ENCODE measurements at places on chromosomes 16 and 17.

DNA sequence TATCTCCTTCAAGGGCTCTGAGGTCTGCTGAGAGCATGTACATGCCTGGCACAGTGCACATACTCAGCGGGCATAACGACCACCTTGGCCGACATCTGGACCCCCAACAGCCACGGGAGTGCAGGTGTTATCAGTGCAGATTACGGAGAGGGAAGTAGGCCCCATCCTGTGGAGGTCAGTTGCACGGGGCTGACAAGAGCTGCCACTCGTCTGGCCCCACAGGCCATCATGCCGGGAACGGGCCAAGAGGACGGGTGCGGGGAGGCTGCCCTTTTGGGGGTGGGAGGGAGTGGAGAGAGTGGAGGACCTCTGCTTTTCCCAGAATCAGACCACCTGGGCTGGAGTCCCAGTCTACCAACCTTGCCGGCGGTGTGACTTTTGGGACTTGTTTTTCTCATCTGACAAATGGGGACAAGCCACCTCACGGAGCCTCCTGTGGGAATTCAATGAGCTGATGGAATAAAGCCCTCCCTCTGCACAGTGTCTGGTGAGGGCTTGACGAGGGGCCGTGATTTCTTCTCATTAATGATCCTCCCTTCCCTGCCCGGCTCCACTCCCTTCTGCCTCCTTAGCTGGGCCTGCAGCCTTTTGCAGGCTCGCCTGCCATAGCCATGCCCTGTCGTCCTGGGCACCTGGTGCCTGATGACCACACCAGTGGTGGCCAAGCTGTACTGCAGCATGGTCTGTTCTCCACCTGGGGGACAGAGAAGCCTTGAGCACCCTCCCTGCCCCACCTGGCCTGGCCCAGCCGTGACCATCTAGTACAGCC, 4.6 kb downstream of the PRSS33 start:
- DNase-seq: no peak

DNA sequence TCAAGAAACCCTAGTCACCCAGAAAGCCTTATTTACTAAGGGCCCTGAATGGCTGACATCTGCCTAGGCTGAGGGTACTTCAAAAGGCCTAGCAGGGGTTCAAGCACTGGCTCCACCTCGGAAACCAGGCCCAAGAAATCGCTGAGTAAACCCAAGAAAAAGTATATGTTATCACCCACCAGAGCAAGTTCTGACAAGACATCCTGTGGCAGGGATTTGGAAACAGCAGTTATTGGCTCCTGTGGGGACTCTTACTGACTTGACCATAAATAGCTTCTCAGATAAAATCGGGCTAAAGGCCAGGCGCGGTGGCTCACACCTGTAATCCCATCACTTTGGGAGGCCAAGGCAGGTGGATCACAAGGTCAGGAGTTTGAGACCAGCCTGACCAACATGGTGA, 12.2 kb downstream of the ATP6V0D1 start:
- DNase-seq: no peak

- no peak for DNase-seq
Observed at GRCh38 chr17:12510535-12510934, 155.2 kb upstream of the MYOCD start.

- DNase-seq: no peak
Observed at GRCh38 chr17:74070998-74071679, 132.3 kb upstream of the RPL38 start.

- DNase-seq: no peak
Observed at GRCh38 chr16:20409398-20410120, at the start of gene ACSM5. Gene ACSM5, plus strand, starts transcription at chr16:20409534. Its CDS starts 1,951 bp downstream, at chr16:20411485.

DNA sequence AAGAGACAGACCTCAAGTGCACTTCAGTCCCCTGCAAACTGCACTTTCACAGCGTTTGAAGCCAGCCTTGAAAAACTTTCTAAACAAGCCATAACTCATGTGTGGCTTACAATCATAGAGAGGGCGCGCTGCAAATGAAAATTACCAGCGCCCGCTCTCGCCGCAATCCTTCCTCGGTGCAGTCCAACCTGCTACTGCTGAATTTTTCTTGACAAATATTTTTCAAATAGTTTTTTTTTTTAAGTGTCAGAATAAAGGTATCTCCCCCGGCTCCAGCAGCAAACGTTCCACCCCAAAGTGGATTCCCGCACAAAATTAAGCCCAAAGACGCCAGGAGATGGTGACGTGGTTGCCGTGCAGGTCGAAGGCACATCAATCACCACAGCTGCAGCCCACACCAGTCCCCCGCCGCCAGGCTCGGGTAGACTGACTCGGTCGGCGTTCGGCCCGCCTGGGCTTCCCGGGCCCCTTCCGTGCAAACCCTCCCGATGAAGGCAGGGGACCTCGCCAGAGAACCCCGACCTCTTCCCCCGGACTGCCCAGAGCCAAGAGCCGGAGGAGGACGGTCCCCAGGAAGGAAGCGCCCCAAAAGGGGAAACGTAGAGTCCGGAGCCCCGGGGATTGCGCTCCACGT, 630 bp downstream of the GRB2 start:
- DNase-seq: peak; percentile 46

DNA sequence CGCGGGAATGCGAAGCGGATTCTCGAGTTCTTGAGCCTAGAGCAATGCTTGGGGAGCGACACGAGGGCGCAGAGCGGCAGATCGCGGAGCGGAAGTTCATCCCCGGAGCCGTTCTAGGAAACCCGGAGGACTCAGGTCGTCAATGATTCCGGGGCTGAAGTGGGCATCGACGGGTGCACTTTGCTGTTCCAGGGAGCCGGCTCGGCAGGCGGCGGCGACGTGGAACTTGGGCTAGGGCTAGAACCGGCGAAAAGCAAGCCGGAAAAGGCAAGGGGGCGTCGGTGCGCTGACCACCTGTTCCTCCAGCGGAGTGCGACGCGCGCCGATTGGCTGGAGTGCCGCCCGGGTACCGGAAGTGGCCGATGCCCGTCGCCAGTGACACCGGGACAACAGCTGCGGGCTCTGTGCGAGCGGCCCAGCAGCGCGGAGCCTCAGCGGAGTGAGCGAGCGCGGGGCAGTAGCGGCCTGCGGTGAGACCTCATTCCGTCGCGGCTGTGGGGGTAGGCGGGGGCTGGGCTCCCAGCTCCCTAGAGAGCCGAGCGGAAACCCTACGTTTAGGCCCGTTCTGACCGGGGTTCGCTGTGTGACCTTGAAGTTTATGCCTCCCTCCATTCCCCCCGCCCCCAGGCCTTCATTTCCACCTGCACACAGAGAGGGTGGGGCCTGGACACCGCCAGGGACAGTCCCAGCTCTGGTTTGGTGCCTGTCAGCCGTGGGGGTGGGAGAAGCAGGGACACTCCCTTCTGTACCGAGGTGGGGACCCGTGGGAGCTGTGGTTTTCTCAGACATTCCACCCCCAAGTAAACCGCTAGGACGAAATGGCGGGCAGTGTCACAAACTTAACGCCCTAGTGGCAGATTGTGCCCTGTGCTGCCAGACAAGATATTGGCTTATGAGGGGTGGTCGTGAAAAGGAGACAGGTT, at the start of gene ZFP3:
Gene ZFP3 (plus strand): TSS at position 362 of the 923 bp plus-strand sequence. CDS start 13,038 bp downstream, outside the sequence.
- peak; percentile 79 for DNase-seq

- no peak for DNase-seq
Observed at GRCh38 chr16:586047-586644, 3.7 kb upstream of the RAB40C start.

DNA sequence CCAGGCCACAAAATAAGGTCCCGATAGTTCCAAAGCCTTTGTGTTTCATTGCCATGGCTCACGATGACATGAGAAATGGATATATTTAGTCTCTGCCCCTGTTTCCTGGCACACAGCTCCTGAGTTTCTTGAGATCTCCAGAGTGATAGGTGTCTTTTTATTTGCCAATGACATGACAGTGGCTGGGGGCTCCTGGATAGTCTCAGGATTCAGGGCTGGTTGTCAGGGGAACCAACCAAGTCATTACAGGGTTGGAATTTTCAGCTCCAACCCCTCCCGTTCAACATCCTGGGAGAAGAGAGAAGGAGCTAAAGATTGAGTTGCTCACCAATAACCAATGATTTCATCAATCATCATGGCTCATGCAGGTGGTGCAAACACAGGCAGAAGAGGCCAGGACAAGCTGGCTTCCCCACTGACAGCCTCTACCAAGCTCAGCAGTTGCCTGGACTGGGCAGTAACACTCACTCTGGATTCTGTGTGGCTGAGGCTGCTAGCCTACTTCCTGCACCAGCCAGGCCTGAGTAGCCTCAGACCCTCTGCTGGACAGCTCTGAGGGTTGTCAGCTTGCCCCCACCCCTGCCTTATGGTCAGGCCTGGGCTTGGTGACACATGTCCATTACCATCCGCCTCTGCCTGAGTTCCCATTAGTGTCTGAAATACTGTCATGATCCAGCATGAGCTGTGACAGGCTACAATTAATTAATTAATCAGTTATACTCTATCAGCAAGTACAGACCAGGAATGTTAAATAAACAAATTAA, 534.4 kb upstream of the CDH5 start:
- no peak for DNase-seq

- no peak for DNase-seq
Observed at GRCh38 chr17:68231541-68231940, 16.3 kb upstream of the AMZ2 start.

- DNase-seq: peak; percentile 37
Observed at GRCh38 chr16:11105038-11105903, 150.7 kb downstream of the SOCS1 start.

All from CD4-positive, alpha-beta T cell treated with Interleukin-10 for 1 hour (primary cell).